ENCODE measurements at places on chromosomes 3 and 15.

DNA sequence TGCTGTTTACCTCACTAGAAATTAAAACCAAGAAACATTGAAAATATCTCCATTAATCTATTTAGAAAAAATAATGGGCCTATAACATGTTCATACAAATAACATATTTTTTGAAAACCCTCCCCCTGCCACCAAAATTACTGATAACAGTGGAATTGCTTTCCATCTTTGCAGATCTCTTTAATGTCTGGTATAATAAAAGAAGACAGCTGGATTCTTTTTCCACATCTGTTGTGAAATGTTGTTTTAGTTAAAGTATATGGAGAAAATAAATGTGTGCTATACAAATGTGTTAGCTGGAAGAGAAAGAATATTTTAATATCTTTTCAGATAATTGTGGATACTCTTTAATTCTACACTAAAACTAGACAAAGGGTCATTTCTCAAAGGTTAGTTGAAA, 251.0 kb upstream of the GOLGA6L4 start:
- DNase-seq = no peak

DNA sequence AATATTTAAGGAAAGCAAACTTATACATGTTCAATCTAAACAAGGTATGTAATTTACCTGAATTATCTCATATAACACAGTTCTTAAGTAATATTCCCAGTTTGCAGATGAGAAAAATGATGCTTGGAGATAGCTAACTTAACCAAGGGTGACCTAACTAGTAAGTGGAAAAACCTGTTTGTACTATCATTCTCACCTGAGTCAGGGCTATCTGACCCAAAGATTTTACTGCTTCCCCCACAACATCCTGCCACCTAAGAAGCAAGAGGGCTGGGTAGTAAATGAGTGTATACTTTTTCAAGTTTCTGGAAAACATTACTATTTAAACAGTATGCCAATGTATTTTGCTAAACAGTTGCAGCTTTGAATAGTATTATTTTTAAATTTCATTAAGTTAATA, 10.6 kb downstream of the TP63 start:
- DNase-seq = no peak

DNA sequence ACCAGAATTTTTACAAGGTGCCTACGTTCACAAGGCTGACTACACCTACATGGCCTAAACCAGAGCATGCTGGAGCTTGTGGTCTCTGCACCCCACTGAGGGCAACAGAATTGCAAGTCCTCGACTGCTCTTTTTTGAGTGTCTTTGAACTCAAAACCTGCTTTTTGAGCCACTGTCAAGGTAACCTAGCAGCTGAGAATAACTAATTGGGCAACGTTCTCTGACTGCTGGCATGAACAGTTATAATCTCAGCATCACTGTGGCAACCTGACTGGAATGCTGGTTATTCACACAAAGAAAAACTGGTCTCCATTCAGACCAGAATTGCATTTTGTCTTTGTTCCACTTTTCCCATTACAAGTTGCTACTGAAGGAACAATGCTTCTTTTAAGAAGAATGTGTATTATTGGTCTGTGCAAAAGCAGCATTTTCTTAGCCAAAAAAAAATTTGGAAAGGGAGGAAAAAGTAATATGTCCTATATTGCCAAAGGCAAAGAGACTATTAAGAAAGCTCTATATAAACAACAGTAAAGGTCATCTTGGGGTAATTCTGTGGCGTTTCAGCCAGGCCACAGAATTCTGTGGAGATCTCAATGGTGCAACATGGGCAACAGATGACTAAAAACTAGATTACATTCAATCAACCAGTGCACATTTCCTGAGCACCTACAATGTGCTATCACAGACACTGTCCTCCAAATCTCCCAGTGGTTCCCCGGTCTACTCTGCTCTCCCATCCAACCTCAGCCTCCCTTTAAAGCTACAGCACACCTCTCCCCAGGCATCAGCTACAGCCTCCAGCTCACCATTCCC, 76.8 kb downstream of the TNIK start:
- DNase-seq = no peak

GRCh38 chr3:138949445-138950005, 2.5 kb downstream of the FOXL2NB start:
- no peak for DNase-seq

- no peak for DNase-seq
These were observed 8.5 kb downstream of the MAP6D1 start for GRCh38 chr3:183816681-183817510.

- DNase-seq = no peak
These were observed 96.0 kb downstream of the VPS8 start for GRCh38 chr3:184907681-184908649.

- DNase-seq = no peak
These were observed 113.8 kb downstream of the AKAP13 start for GRCh38 chr15:85494048-85494777.

- no peak for DNase-seq
These were observed 930.3 kb downstream of the NTRK3 start for GRCh38 chr15:87326269-87326668.

GRCh38 chr3:185145511-185145910, 7.3 kb downstream of the C3orf70 start:
- no peak for DNase-seq

DNA sequence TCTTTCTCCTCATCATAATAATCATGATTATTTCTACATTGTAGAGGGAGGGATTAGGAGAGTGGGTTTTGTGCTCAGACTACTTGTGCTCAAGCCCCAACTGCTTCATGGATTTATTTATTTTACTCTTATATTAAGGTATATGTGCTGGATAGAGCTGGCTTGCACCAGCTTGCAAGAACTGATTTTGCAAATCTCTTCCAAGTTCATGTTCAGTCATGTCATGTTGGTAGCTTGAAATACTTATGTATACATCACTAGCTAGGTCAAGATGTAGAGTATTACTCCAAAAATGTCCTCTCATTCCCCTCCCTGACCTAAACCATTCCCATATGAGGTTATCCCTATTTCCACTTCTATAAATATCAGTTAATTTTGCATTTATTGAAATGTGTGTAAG, 293.9 kb upstream of the RBMS3 start:
- DNase-seq = no peak
